ENCODE measurements at places on chromosomes 7 and 10.

DNA sequence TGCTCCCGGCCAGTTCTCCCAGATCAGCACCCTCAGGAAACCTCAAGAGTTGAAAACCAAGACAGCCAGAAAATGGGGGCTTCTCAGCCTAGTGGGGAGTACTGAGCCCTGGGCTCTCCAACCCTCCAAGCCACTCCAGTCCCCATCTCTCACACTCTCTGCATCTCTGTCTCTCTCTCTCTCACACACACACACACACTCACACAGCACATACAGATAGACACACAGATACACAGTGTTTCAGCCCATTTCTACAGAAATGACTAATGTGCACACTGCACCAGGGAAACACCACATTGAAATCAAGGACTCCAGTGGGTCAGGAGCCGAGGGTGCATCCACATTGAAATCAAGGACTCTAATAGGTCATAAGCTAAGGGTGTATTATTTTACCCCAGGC, 107.5 kb downstream of the MKI67 start:
- DNase-seq, result no peak

DNA sequence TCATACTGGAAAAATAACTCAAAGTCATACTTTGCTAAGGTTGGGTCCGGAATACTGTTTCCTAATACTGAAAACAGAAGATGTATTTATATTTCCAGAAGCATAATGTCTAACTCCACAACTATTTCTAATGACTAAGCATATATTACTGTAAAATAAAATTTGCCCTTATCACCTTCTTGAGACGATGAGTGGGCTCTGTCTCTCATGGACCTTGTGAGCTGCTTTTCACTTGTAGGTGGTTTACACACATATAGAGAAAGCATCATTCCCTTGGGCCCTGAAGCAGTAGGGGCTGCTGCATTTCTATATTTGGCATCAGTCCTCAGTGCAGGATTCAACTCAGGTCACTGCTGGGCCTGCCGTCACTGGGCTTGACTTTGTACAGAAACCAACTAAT, 10.7 kb upstream of the FAM13C start:
- DNase-seq, result no peak

GRCh38 chr7:140225562-140226249, 48.9 kb upstream of the KDM7A start:
- no peak for DNase-seq

DNA sequence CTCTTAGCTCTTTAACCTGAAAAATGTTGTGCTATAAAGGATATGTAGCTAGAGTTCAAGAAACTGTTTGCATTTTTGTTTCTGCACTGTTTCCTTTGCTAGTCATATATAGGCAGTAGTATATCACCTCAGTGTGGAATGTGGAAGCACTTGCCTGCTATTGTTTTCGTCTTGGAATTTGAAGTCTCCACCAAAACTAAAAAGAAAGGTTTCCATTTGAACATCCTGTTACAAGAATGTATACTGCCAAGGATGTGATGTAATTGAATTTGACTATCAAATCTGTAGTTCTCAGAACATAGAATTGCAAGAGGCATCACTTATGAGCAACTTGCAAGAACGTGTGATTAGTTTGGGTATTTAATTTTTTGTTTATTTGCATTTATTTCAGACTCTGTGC, 51.1 kb upstream of the MEOX2 start:
- DNase-seq, result no peak

- DNase-seq, result peak; percentile 12
Measured at GRCh38 chr10:19819419-19820033, 3.3 kb downstream of the PLXDC2 start.

DNA sequence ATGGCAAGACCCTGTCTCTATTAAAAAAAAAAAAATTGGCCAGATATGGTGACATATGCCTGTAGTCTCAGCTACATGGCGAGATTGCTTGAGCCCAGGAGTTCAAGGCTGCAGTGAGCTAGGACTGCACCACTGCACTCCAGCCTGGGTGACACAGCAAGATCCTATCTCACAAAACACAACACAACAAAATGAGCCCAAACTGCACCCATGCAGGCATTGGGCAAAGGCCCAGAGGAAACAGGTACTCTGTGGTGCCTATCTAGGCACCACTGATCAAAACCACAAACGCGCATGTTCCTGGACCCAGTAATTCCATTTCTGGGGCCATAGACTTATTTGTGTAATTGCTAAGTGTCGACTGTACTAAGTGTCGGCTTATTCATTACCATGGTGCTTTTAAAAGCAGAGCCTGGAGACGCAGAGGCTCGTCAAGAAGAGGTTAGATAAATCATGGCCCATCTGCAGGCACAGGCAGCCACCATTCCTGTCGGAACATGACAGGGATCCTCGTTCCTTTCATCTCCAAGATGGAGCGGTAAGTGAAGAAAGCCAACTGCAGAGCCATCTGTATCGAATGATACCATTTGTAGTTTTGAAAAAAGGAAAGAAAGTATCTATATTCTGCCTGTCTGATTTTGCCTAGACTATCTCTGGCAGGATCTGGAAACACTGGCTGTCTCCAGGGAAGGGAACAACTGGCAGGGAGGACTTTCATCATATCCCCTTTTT, 160.4 kb upstream of the RHEB start:
- DNase-seq, result no peak

GRCh38 chr7:114663502-114663901, 248.9 kb downstream of the FOXP2 start:
- peak; percentile 69 for DNase-seq
